Eye (tissue), 1 donor: ENCODE measurements at places on chromosomes 7 and 10.
A peak's percentile ranks its signal among the peaks of the same experiment; 100 is the strongest.

DNA sequence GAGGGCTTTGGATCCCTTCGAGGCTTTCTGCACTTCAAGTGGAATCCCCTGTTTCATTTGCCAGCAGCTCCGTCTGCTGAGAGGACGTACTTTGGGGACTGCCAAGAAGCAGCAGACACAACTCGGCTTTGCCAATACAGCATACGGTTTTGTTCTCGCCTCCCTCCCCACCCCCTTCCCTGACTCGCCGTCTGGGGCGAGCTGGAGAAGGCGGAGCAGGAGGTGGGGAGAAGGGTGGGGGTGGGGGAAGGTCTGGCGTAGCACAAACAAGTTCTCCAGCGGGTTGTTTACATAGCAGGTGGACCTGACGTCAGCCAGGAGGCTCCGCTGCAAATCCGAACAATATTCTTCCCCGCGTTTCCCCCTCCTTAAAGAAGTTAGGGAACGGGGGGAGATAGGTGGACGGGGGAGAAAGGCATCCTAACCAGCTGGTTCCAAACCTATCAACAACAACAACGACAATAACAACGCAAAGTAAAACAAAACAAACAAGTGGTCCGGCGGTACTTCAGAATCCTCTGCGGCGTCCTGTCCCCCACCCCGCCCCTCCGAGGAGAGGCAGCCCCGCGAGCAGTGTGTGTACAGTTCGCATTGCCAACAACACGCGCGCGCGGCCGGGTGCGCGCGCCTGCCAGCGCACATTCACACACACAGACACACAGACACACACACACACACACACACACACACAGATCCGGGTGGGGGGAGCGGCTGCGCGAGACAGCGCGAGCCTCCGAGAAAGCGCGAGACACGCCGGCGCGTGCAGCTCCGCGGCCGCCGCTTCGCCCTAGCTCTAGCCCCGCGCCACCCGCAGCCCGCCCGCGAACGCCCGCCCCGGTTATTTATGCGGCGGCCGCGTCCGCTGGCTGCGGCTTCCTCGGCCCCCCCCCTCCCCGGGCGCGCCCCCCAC, 167.0 kb upstream of the PPP1R3A start:
- peak; percentile 97 for DNase-seq

DNA sequence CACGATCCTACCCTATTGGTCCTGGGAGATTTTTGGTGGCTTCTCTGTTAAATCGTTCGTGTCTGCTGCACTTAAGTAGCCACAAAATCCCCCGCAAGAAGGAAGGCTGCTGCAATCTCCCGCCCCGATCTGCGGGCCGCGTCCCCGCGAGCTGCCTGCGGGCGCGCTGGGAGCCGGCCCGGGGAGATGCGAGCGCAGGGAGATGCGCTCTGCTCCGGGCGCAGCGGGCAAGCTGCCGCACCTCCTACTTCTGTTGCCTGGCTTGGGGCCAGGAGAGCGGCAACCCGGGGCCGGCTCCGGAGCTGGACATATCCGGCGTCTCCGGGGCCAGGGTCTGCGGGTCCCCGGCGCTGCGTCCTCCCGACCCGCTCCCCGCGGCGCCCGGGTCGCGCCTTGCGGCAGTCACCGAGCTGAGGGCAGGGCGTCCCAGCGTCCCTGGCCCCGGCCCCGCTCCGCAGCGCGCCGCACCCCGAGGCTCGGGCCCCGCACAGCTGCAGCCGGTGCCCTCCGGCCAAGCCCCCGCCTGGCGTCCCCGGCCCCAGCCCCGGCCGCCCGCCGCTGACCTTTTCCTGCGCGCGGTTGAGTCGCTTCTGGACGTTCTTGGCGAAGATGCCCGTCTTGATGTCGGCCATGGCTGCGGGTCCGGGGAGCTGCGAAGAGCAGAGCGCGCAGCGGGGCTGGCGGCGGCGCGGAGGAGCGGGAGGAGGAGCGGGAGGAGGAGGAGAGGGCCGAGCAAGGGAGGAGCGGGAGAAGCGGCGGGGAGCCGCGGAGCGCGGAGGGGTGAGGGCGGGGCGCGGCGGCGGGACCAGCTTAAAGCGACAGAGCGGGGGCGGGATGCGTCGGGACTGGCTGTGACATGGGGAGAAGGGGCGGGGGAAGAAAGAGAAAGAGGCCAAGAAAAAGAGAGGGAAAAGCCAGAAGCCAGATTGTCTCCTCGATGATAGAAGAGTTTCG, at the start of gene AMPH:
AMPH (minus strand) TSS at position 654 of the 954 bp plus-strand sequence; CDS start at position 632, 22 bp downstream.
- DNase-seq, result peak; percentile 91

GRCh38 chr10:32308027-32308603, 38.8 kb downstream of the EPC1 start:
- DNase-seq, result no peak

- no peak for DNase-seq
Observed at GRCh38 chr10:1683649-1684048, 53.7 kb downstream of the ADARB2 start.

- DNase-seq, result peak; percentile 36
Observed at GRCh38 chr10:80131499-80131901, 1.0 kb upstream of the PLAC9 start.

DNA sequence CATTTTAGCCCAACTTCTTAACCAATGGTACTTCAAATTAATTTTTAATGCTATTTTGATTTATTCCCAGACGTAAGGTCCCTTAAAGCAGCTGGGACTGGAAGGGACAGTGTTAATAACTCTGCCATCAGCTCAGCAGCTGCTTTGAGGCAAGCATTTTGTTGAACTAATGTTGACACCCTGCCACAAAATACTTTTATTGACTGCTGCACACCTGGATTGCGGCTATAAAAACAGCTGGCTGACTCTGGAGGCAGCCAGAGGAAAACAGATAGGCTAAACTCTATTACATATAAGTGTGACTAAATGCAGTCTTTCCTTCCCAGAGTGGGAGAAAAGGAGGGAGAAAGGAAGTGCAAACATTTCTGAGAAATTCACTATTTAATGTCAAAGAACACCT, 77.6 kb downstream of the ETV1 start:
- no peak for DNase-seq

GRCh38 chr7:128777156-128778123, 1.8 kb upstream of the OPN1SW start:
- no peak for DNase-seq

GRCh38 chr7:136339464-136339863, 362.3 kb upstream of the MTPN start:
- DNase-seq, result no peak

- DNase-seq, result no peak
Observed at GRCh38 chr7:97043281-97043680, 18.6 kb upstream of the DLX5 start.

GRCh38 chr10:21516242-21517131, 9.0 kb downstream of the SKIDA1 start:
- DNase-seq, result no peak

GRCh38 chr7:47326220-47326619, 255.7 kb downstream of the TNS3 start:
- DNase-seq, result no peak
